ENCODE measurements at places on chromosomes 16 and 17.

DNA sequence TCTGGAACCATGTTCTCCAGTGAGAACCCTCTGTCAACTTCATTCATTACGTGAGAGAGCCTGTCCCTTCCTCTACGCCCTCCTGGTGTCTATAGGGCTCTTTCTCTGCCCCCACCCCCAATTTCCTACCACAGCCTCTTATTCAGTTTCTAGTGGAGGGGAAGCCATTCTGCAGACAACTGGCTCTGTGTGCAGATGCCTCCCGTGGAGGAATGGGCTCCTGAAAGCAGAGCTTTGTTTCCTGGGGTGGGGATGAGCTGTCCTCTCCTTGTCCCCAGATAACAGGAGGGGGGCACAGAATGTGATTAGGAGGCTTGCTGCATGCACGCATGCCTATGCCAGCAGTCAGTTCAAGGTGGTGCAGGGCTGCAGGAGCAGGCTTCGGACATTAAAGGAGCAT is 31.6 kb downstream of the MMP15 start:
- no peak for DNase-seq

GRCh38 chr17:3475812-3476610 is at the start of gene ASPA:
Gene ASPA, plus strand, starts transcription at chr17:3475997. Its CDS starts 163 bp downstream, at chr17:3476160.
- DNase-seq = no peak

DNA sequence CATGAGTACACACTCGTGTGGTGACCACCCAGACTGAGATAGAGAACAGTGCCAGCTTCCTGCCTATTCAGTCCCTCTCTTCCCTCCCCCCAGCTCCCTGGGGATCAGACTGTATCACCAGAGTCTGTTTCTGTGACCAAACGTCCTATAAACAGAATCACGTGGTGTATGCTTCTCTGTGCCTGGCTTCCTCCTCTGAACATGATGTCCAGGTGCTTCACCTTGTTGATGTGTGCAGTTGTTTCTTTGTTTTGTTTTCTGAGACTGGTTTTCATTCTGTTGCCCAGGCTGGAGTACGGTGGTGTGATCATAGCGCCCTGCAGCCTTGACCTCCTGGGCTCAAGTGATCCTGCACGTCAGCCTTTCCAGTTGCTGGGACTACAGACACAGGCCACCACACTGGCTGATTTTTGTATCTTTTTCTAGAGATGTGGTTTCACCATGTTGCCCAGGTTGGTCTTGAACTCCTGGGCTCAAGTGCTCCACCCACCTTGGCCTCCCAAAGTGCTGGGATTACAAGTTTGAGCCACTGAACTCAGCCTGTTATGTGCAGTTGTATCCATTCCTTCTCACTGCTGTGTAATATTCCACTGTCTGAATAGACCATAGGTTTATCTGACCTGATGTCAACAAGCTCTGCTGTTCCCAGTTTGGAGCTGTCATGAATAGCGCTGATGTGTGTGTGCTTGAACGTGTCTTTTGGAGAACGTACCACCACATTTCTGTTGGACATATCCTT is 28.9 kb upstream of the PRM1 start:
- no peak for DNase-seq

DNA sequence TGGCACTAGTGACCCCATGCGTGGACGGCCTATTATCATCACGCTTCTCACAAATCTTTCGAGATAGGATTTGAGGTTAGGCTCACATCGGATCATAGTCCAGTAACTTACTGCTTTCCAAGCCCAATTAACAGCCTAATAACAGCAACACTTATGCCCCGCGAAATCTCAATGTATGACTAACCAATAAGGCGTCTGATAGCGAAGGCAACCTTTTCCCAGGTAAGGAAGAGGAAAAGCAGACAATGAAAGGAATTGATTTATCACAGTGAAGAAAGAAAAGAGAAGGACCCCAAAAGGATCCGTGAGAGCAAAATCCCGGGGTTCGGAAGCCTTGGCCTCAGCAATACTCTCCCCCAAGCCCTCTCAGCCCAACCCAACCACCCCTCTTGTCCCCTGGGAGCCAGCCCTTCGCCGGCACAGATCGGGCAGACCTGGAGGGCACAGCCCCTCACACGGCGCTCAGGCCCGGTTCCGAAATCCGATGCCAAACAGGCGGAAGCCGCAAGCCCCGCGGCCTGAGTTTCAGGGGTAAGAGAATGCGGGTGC is 534 bp downstream of the GPATCH8 start:
- no peak for DNase-seq
